ENCODE measurements at places on chromosomes 5 and 9. TPM values are rescaled to one million over a fixed set of nuclear protein-coding genes. Genes with fewer than 3 reads are reported as not detected.

DNA sequence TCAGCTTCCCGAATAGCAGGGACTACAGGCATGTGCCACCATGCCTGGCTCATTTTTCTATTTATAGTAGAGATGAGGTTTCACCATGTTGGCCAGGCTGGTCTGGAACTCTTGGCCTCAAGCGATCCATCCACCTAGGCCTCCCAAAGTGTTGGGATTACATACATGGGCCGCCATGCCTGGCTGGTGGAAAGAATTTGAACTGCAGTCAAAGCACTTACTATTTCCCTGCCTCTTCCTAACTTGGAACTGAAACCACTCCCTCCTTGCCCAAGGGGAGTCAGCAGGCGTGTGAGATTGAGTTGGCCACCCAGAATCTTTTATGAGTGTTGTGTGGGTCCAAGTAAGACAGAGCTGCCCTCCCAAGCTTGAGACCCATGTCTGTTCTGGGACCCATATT, 86.1 kb upstream of the PTPN3 start:
- no peak for DNase-seq

GRCh38 chr9:16150938-16151650, 598.3 kb downstream of the CCDC171 start:
- no peak for DNase-seq

DNA sequence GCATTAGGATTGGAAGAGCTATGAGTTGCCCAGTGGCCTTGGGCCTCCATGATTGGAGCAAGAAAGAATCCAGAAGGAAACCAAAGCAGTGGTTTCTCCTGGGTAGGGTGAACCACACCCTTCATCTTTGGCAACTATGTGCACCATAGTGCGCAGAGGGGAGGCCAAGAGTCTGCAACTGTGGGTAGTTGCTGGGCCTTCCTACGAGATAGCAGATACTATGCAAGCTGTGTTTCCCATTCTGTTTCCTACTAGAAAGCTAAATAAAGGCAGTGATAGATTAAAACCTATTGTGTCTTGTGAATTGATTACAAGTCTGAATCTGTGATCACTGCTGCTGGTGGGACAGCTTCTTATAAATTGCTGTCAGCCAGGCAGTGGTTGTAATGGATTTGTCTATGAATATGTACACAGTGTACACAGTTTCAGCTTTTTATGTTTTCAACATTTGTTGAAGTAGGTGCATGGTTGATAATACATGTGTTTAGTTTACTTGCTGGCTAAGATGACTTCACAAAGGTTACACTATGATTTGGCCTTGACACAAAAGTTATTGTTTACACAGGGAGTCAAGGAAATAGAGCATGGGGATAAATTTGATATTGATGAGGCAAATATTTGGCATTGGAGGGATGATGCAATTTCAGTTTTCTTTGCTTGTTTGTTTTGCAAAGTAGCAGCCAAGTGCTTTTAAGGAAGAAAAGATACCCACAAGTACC, 23.7 kb upstream of the PDE8B start:
- DNase-seq: no peak

DNA sequence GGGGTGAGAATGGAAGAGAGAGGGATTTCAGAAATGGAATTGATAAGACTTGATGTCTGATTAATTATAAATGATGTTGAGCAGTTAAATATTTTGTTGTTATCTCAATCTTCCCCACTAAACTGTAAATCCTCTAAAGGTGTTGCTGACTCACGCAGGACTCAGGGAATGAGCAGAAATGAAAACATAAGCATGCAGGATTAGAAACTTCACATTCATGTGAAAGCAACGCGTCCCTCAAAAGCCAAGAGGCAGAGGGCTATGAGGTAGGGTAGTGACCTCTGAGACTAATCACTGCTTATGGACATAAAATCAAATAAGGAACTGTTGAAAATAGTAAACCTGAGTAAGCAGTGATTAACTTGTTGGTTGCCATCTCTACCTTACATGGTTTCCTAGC, 21.1 kb downstream of the ADAMTSL1 start:
- DNase-seq: no peak

DNA sequence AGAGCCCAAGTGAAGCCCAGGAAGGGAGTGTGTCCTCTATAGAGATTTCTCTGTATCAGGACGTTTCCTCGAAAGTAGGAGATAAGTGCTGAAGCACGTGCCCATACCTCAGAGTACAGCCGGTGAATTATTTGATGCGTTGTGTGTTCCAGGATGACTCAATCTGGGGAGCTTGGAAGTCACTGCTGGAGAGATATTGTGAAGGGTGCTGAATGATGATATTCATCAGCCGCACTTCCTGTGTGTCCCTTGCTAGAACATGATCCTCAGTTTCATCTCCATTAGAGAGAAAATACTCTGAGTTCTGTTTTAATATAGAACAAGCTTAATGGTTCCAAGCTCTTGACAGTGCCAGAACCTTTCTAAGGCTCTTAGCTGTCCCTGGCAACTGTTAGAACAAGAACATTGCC, 402.3 kb upstream of the ADAMTSL1 start:
- DNase-seq: no peak

The OR1Q1 gene
- total RNA-seq: not detected

The SLC27A4 gene
- total RNA-seq: 58.2 TPM

Data from left colon (tissue), 2 donors.